NCI-H2029 (cell line): ENCODE measurements at places on chromosomes 16 and 17.

- no peak for DNase-seq
Observed at GRCh38 chr16:60295451-60295850, 1561.3 kb upstream of the GOT2 start.

- DNase-seq: no peak
Observed at GRCh38 chr17:30238387-30239088, 3.0 kb upstream of the SLC6A4 start.

DNA sequence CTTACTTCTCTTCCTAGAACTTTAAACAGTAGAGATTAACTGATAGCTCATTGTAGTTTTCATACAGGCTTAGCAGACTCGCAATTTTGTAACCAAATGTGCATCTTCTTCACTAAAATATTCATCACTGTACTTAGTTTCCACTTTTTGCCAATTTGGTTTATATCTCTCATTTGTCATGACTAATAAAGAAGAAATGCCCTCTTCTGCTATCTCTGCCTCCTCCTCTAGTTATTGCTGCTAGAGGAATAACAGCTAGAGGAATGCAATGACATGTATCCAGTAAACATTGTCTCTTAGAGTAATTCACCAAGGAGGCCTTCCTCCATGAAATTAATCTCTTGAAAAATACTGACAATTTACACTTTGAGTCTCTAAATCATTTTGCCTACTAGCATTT, 115.5 kb upstream of the COX10 start:
- DNase-seq: no peak

- no peak for DNase-seq
Observed at GRCh38 chr16:85227084-85227945, 115.0 kb upstream of the CIBAR2 start.
